RWPE2 (cell line): ENCODE measurements at places on chromosomes 2 and 18.

- DNase-seq, result no peak
Observed at GRCh38 chr2:203688798-203689197, 17.6 kb upstream of the CD28 start.

- no peak for DNase-seq
Observed at GRCh38 chr2:25173719-25174118, 5.3 kb upstream of the POMC start.

DNA sequence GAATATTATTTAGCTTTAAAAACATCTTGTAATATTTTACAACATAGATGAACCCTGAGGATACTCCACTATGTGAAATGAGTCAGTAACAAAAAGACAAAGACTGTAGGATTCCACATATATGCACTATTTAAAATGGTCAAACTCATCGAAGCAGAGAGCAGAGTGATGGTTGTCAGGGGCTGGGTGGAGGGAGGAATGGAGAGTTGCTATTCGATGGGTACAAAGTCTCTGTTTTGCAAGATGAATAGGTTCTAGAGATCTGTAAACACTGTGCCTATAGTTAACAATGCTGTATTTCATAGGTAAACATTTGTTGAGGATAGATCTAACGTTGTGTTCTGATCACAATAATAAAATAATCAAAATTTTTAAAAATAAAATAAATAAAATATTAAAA lies 1675.9 kb upstream of the CELF4 start:
- DNase-seq, result no peak

- DNase-seq, result no peak
Observed at GRCh38 chr2:63189026-63189425, 138.4 kb downstream of the OTX1 start.

DNA sequence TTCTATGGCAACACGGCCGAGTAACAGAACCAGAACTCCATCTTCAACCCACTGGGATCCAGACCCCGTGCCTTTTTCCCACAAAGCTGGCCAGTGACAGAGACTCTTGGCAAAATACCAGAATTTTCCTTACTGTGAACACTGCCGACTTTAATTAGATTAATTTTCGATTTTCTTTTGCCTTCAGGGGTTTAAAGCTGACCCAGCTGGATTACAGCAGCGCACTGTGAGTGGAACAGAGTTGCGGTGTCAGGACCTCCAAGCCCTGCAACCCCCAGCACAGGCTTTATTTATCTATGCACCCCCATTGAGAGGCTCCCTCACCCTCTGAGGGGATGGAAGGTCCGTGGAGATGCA lies 36.4 kb downstream of the CTIF start:
- no peak for DNase-seq

DNA sequence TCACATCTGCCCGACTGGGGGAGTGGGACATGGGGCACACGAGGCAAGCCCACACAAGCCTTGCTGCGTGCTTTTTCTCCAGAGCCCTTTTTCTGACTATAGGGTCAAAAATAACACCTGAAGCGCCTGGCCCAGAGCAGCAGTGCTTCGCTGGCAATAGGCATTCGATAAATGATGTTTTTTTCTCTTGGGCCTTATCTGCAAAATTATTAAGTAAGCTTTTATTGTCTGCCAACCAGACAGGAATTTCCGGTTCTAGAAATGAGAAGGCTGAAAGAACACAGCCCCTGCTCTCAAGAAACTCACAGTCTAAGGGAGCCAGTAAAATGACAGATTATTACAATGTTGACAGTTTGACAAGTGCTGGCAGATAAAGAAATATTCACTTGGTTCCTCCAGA lies 2.7 kb upstream of the TMBIM1 start:
- DNase-seq, result no peak

DNA sequence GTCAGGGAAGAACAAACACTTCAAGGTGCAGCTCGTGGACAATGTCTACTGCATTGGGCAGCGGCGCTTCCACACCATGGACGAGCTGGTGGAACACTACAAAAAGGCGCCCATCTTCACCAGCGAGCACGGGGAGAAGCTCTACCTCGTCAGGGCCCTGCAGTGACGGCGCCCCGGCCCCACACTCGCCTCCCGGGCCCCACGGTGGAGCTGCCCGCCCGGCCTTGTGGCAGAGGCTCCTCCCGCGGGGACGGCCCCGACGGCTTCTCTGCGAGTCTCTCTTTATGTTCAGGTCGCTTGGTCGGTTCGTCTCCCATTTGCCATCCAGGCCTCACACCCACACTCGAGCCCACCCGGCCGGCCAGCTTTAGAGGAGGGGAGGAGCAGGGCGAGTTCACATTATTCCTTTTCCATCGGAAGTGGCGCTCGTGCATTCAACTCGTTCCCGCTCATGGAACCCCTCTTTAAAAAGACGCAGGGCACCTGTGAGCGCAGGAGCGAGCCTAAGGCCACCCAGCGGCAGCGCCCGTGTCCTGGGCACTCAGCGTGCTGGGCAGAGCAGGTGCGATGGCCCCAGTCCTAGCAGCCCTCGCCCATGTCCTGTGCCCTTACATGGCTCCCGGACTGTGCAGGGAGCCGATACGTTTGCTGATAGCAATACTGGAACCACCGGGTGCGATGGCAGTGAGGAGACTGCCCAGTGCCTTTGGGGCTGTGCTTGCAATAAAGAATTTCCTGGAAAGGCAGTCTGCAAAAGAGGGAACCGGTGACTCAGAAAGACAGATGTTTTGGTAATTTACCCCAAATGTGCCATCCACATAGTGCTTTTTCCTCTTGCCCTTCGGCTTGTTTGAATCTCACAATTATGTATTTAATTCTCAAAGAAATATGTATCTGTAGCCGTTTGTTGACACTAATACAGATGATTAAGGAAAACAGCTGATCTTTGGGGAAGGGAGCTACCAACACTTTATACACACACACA lies 148.6 kb downstream of the NCK2 start:
- DNase-seq, result no peak
